ENCODE measurements at places on chromosomes 4 and X.

- no peak for DNase-seq
These were observed 60.4 kb downstream of the CCKAR start for GRCh38 chr4:26429910-26430309.

DNA sequence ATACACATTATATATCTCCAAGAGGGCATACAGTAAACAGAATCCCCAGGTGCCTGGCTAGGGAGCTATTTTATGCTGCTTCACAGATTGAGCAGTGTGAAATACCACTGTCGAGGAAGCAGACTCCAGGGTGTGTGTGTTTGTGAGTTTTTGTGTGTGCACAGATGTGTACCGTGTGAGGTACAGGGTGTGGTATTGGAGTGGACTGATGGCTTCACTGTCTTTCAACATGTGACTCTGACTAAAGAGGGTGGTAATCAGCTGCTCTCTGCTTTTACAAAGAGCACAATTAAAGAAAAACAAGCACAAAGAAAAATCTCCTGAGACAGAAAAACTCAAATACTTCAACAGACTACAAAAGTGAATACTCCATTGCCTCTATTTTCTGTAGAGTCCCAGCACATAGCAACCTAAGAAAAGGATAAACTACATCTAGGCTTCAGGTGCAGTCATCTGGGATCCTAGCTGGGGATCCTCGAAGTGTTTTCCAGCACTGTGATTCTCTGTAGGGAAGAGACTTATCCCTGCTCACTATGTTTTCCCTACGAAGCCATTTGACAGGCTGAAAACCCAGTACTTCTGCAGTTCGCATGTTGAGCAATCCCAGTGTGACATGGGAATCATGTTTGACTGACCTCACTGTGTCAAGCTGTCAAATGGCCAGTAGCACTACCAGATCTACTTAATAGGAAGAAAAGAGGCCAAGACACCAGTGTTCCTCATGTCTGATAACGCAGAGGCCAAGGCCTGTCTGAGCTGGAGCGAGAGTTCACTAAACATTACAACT, 100.3 kb downstream of the CDS1 start:
- DNase-seq = no peak

DNA sequence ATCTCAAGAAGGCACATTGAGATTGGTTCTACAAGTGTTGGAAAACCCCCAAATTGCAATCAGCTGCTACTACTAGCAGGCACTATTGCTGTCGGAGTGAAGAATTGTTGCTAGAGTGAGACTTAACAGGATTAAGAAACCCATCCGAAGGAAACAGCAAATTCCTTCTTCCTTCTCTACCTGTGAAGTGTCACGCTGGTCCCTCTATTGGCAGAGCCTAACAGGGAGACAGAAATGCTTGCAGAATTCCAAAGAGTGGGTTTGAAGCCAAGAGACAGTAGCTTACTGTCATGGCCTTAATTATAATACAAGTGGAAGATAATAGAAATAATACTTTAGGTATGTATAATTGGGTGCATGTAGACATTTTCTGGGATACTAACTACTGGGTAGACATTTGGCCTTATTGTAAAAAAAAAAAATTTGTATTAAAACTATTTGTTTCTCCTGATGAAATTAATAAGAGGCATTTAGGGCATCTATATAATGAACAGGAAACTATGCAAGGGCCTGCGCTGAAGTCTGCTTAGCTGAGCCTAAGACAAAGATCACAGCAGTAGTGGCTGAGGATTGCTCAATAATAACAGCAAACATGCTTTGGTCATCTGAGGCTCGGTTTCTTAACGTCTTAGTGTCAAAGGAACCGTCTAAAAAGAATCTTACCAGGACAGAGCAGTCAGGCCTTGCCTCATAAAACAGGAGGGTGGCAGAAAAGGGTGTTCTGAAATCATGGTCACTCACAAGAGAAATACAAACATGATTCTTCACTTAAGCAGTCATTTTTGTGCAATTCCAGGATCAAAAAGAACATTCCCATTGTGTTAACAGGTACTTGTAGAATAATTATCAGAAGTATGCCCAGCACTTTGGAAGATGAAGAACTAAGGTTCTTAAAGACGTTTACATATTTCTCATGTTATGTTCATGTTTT, 40.8 kb downstream of the FAM241A start:
- DNase-seq = no peak

DNA sequence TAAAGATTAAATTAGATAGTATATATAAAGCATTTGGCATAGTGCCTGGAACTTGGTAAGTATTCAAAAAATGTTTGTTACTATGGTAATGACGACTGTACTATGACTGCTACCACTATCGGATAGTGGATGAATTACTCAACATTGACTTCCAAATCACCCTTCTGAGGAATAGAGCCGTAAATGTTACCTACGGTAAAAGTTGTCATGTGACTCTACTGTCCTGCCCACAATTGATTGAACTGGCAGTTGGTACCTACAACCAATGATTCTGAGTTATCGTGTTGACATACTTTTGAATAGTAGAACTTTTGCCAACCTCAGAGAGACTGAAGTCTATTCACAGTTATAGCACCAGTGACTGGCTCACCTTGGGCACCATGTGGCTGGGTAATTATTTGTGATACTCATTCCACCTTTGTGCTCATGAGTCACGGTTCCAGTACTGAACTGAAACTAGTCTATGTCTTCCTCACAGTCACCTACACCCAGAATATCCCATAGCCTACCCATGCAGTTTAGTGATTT, 185.5 kb upstream of the PITX2 start:
- no peak for DNase-seq

DNA sequence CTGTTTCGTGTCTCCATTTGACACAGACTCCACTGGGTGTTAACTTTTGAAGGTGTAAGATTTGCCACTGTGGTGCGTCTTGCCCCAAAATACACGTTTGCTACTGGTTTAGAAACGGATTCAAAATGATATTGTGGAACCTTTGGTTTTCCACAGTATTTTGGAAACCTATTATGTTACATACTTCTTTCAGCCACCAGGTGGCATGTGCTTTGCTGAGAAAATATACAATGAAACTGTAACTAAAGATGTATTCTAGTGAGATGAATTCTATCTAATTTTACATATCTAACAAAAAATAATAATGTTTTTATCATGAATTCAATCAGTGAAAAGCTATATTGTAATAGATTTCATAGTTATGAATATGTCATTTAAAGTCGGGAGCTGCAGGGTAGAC, 28.4 kb upstream of the SLITRK4 start:
- DNase-seq = no peak

DNA sequence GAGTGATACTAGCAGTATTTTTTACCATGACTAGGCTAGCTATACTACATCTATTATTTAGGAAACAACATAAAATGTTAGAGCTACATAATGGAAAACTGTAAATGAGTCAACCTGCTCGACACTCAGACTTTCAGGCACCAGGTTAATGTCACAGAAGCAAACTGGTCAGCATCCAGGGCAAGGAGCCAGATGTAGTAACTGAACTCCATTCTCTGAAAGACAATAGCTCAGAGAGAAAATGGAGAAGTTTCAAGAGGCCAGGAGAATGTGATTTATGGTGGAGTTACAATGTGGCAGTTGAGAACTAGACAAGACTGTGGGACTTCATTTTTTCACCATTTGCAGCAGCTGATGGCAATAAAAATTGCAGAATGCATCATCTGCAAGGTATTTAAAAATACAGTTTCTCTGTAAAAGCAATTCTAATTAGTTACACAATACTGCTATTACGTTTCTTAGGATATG, 342.7 kb upstream of the PABPC4L start:
- peak; percentile 2 for DNase-seq

- no peak for DNase-seq
These were observed 2150.2 kb downstream of the ARAP2 start for GRCh38 chr4:34094114-34094513.

DNA sequence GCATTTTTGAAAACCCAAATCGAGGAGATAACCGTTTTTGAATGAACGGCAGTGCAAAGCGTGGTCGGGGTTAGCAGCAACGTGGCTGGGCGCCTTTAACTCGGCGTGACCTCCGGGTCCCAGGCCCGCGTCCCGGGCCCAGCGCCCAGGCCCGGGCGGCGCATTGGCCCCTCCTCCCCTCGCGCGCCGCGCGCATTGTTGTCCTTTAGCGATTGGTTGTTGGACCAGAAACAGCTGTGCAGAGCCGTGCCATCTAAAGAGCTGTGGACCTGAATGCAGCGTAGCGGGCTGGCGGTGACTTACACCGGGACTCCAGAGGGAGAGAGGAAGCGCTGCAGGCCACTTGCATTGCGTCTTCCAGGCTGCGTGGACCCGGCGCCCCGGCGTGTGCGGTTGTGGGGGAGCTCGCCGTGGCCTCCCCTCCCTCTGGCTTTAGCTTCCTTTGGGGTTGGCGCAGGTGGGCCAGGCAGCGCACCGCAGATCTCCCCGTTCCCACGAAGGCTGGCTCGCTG, at the start of gene STOX2:
TSS of gene STOX2 (plus strand) at position 227 of the 512 bp plus-strand sequence. CDS start 1,484 bp downstream, outside the sequence.
- no peak for DNase-seq

GRCh38 chr4:118740869-118741268, 55.7 kb downstream of the METTL14 start:
- DNase-seq = no peak

DNA sequence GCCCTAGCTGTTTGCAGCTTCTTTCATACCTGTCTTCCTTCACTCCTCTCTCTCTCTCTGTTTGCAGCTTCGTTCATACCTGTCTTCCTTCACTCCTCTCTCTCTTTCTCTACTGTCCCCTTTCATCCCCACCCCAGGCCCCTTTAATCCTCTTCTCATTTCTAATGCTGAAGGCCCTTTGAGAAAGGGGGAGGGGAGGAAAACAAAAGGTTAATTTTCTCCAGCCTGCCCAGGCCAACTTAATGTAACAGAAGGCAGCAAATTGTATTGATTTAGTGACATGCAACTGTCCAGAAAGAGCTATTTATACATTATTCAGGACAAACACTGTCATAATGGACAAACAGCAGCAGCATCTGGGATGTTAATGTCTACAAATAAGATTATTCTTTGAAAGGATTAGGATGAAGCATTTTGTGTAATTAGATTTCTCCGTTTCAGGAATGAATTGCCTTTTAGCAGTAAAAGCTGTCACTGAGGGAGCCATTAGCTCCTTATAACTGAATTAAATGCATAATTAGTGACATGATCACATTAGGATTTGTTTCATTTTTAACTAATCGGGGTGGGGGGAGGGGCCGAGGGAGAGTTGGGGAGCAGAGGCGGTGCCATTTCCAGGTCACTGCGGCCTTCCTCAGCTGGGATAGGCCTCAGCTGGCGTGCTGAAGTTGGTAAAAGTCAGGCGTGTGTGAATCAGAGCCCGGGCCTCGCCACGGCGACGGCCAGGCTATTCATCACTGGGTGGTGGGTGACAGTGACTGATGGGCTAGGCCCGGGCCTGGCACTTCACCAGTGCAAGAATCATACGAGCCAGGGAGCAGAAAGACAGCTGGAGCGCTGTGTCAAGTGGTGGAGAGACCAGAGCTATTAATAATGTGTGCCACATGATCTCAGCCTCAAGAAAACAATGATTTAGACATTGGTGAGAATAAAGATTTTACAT, 174.5 kb downstream of the NKX6-1 start:
- DNase-seq = no peak

- DNase-seq = no peak
These were observed 780 bp upstream of the NKRF start for GRCh38 chrX:119607018-119607389.

DNA sequence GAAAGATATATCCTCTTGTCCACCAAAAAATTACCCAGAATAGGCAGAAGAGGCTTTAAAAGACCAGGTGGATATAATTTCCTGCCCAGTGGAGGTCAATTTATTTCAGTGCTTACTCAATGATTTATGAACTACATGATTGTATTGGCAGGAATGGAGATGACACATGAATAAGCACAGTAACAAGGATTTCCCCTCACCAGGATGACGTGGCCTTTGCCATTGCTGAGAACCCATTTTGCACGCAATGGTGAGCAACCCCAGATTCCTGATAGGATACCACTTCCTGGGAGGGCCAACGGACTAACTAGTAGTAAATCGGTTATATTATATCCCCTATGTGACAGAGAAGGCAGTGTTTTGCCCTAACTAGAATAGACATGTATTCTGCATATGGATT, 11.6 kb upstream of the TTC29 start:
- peak; percentile 23 for DNase-seq

GRCh38 chrX:107454302-107454701, 4.8 kb downstream of the FRMPD3 start:
- no peak for DNase-seq

- DNase-seq = no peak
These were observed 36.1 kb downstream of the LRBA start for GRCh38 chr4:150978738-150979575.

All from fibroblast of gingiva (primary cell).